ENCODE measurements at places on chromosomes 2 and 18.
A peak's percentile ranks its signal among the peaks of the same experiment; 100 is the strongest.

DNA sequence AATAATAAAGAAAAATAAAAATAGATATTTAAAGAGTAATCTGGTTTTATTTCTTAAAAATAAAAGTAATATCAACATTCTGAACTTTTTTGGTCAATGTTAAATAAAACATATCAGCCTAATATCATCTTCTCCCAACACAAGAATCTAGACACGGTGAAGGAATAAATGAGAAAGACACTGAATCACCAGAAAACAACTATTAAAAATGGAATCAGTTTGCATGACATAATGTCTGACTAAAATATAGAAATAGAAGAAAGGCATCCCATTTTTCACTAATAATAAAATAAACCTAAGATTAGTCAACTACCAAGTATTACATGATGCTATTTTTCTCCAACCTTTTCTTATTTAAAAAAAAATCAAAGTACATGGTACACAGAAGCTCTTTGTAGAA lies 30.8 kb upstream of the TNFAIP6 start:
- DNase-seq, result no peak

DNA sequence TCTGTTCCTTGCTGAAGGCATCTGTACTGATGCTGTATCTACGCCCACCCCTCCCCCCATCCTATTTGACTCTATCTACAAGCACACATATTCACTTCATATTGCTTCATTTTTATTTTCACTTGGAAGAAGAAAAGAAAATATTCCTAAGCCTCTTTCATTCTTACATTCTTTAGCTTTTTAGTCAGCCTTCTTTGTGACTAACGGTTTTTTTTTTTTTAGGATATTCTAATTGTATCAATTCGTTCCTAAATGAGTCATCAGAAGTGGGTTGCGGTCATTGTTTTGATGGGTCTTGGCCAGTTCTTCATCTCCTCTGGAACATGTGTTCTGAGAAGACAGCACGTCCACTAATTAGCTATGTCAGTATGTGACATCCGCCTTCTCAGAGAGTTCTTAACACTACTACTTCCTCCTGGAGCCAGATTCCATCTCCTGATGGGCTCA lies 88.7 kb downstream of the MYO1B start:
- DNase-seq, result no peak

- no peak for DNase-seq
These were observed 71.5 kb downstream of the EMX1 start for GRCh38 chr2:72988726-72989273.

GRCh38 chr2:36380624-36381481 lies 25.3 kb downstream of the CRIM1 start:
- DNase-seq, result no peak

GRCh38 chr2:225354281-225354774 lies 45.2 kb upstream of the NYAP2 start:
- no peak for DNase-seq

GRCh38 chr2:234695981-234696380 lies 199.1 kb upstream of the ARL4C start:
- DNase-seq, result no peak

DNA sequence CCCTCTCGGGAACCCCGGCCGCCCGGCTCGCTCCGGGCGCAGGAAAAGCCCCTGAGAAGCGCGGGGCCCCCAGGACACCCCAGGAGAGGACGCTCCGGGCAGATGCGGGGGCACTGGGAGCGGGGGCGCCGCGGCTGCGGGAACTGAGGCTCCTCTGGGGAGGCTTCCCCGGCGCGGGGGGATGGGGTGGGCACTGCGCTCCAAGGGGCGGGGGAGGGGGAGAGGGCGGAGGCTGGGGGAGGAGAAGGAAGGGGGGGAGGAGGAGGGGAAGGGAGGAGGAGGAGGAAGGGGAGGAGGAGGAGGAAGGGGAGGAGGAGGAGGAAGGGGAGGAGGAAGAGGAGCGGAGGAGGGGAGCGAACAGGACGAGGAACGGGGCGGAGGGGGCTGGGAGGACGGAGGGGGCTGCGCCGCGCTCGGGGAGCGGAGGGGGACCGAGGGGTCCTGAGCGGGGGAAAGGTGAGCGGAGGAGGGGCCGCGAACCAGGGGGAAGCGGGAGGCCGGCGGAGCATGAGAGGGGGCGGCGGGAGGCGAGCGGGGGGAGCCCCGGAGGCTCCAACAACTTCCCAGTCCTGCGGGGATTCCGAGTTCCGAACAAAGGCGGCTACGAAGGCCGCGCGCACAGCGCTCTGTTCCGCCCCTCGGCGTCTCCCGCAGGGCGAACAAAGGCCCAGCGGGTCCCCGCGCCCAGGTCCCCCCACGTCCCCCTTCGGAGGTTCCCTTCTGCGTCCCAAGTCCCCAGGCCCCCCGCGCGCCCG lies 742 bp downstream of the PXDN start:
- no peak for DNase-seq

- no peak for DNase-seq
These were observed 5.6 kb upstream of the STPG4 start for GRCh38 chr2:47160660-47161059.

DNA sequence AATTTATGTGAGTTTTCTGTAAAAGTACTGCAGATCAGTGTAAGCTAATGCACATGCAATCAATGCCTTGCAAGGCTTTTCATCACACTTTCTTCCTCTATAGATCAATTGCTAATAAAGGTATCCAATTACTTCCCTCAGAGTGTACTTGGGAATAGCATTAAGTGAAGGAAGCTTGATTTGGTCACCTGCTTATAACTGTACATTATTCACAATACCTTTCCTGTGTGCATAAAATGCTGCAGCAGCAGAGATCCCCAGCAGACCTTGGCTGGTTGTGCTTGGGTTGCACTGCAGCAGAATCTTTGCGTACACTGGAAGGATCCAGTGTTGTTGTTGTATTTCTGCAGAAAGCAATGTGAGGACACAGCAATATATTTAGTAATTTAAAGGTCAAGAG lies 18.5 kb upstream of the SCN9A start:
- no peak for DNase-seq

DNA sequence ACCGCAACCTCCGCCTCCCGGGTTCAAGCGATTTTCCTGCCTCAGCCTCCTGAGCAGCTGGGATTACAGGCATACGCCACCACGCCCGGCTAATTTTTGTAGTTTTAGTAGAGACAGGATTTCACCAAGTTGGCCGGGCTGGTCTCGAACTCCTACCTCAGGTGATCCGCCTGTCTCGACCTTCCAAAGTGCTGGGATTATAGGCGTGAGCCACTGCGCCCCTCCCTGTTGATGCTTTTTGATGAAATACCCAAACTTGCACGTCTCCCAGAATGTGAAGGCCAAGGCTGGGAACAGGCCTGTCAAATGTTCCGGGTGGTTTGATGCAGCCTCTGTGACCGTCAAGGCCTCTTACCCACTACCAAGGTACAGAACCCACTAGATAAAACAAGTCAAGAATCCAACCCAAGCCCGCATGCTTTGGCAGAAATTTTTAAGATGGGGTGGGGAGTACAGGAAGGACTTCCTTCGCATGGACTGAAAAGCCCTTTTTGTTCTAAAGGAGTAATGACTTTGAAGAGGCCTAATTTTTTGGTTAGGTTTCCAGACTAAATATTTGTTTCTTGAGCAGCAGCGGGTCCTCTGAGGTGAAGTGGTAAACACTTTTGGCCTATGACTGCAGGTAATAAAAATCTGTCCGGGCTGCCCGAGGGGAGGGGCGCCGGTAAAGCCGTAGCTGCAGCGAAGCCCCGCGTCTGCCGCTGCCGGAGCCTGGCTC lies 3.7 kb upstream of the EVX2 start:
- DNase-seq, result no peak

DNA sequence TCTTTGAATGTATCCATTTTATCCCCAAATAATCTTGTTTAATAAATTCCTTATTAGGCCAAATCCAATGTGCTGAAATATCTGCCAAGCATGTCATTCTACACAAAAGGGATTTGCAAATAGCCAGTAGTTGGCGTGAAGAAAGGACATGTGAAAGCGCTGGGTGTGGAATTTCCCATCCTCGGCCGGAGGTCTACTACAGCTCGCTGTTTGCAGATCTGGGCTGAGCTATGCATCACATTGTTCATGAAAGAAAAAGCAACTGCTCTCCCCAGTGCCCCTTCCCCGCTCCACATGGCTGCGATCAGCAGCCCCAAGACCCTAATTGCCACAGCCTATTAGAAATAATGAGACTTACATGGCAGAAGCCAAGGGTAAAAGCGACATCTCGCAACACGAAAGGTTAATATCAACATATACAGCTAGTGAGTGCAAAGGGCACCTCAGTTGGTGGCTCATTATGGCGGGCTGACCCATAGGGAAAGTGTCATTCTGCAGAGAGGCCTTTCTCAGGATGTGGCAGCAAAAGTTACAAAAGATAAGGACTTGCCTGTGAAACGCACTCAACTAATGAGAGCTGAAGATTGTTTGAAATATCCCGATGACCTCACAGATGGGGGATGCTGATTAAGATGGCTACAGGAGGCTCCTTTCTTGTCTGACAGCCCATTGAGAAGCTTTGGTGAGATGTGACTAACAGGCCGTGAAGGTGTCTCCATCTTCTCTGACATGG lies 126.9 kb upstream of the CYP1B1 start:
- no peak for DNase-seq

GRCh38 chr2:46915281-46915810 lies at the start of gene MCFD2:
Gene MCFD2, minus strand, starts transcription at chr2:46915806. Its CDS starts 6,635 bp downstream, at chr2:46909171.
- DNase-seq, result peak; percentile 33

GRCh38 chr2:6556755-6557154 lies 309.0 kb downstream of the CMPK2 start:
- no peak for DNase-seq

GRCh38 chr18:55523001-55523400 lies 65.0 kb downstream of the TCF4 start:
- DNase-seq, result no peak

- no peak for DNase-seq
These were observed 58.3 kb upstream of the PXDN start for GRCh38 chr2:1802469-1803216.

DNA sequence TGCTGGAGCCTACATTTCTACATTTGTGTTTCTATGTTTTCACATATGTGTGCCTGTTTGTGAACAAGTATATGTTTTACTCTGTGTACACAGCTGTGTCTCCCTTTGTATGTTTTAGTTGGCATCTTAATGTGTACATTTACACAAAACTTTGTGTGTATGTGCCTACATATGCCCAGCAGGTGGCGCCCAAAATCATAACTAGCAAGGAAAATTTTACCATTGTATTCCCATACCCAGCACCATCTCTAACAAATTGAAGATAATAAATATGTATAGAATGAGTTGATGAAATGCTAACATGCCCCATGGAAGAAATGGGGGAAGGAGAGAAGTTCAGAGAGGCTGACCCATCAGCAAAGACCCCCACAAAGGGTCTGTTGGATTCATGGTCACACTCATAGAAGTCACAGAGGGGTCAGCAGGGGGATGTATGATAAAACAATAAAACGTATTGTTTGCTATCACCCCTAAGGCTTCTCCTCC lies 48.1 kb downstream of the PKDCC start:
- no peak for DNase-seq

GRCh38 chr18:58285449-58286130 lies 241.6 kb downstream of the NEDD4L start:
- DNase-seq, result no peak

- no peak for DNase-seq
These were observed 78.8 kb upstream of the BZW1 start for GRCh38 chr2:200732866-200733265.

DNA sequence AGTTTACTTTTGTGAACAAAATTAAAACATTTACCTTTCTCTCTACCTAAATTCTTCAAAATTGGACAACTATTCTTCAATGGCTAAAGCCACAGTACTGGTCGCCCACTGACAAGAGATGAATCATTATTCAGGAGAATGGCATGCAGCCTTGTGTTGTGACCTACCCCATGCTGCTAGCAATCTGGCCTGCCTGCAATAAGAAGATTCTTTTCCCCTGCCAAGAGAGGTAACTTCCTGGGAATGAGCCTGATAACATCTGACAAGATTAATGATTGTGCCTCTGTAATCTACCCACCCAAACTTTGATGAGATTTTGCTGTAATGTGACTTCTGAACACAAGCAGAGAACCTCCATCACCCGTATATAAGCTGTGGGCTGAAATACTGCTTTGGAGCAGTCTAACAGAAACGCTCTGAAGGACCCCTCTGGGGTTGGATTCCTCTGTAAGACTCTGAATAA lies 47.0 kb upstream of the ST3GAL5 start:
- DNase-seq, result no peak

GRCh38 chr2:233519787-233520611 lies 46.6 kb downstream of the USP40 start:
- no peak for DNase-seq

GRCh38 chr18:77815666-77816338 lies 566.2 kb downstream of the GALR1 start:
- DNase-seq, result no peak

DNA sequence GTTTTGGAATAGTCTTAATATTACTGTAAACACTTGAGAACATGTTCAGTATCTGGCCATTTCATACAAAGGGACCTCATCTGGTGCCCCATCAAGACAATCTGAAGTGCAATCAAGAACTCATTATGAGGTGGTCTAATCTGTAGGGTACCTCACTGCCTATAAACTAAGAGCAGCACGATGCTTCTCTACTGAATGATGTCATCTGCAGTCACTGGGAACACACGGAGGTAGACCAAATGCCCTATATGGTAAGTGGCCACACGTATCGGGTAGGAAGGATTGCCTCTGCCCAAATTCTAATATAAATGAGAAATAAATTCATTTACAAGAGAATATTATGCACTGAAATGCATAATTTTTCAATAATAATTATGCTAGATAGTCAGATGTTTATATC lies 90.4 kb downstream of the SLC8A1 start:
- DNase-seq, result no peak

DNA sequence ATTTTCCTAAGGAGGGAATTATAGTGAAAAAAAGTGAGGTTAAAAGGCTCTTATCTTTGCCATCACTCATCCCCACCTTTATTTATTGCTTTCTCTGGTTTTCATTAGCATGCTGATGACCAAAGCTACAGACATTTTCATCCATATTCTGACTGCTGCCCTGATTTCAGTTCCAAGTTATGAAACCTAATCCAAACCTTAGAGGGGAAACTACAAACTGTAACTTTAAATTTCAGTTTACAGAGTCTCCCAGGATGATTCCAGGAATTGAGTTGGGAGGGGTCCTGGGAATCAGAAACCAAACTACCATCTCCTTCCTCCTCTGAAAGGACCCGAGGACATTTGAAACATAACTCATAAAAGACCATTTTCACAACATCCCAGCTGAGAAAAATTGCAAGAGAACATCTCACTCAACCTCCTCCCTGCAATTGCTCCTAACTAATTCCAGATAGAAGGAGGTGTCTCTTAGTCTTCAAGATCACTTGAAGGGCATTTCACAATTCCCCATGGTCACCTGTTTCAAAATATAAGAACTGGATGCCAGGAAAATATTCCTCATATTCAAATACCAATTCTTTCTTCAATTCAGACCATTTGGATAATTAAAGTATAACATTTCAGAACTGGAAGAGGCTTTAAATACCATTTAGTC lies 520.6 kb downstream of the TNS1 start:
- no peak for DNase-seq

GRCh38 chr2:182404092-182404491 lies 22.7 kb downstream of the PDE1A start:
- no peak for DNase-seq

- DNase-seq, result no peak
These were observed 78.1 kb downstream of the SPHKAP start for GRCh38 chr2:228103379-228103778.
